Ascending aorta (tissue), 2 donors: ENCODE measurements at places on chromosomes 4 and X.

GRCh38 chrX:146934256-146934655, 119.7 kb upstream of the CXorf51A start:
- no peak for DNase-seq

DNA sequence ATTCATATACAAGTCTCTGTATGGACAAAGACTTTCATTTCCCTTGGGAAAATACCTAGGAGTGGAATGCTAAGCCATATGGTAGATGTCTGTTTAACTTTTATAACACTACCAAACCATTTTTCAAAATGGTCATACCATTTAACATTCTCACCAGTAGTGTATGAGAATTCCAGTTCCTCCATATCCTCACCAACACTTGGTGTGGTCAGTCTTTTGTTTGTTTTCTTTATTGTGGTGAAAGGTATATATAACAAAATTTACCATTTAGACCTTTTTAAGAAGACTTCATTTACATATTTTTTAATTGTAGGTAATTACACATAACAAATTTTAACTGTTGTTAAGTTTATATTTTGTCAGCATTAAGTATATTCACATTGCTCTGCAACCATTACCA, 12.7 kb upstream of the APLN start:
- no peak for DNase-seq

- DNase-seq, result no peak
These were observed 2.3 kb downstream of the TBL1X start for GRCh38 chrX:9467146-9467545.

- DNase-seq, result no peak
These were observed 166.9 kb upstream of the KLF3 start for GRCh38 chr4:38497121-38497520.

DNA sequence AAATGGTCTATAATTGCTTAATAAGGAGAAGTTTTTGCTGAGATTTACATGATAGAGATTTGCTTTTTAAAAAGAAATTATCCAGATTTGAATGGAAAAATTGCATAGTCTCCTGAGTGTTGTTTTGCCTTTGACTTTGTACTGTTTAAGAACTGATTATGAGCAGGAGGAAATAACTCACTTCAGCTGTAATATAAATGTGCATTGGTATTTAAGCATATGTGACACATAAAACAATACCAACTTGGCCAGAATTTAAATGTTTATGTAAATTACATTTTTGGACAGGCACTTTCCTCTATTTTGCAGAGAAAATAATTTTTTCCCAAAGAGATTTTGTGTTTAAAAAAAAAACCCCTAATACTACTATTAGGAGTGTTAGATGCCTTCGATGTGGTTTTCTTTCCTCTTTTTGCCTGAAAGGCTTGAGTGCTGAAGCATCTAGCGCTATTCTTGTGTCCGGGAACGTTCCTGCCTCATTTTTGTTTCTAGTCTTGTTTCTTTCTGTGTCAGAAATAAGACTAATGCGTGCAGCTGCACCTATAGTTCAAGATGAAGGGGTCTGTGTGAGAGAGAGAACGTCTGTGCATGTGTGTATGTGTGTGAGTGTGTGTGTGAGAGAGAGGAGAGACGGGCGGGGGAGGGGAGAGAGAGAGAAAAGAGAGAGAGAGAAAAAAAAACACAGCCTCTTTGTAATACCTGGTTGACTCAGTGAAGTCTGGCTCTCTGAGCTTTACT, 60.8 kb downstream of the TBL1X start:
- no peak for DNase-seq

GRCh38 chr4:2482192-2482591, 13.3 kb downstream of the RNF4 start:
- DNase-seq, result no peak

DNA sequence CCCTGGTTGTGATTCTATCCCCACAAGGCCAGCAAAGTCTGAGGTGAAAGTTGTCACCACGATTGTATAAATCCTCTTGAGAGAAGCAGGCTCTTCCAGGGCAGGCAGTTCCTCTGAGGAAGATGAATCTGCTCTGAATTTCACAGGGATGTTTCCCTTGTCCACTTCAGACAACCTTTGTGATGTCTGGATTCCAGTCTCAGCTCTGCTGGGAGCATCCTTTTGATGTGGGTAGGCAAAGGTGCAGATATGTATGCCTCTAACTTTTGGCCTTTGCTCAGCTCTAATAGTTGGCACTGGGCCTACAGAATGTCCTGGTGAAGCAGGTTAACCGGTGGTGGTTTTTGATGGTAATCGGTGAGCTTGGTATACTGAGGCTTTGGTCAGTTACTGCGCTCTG, 50.6 kb upstream of the WDR1 start:
- DNase-seq, result no peak

DNA sequence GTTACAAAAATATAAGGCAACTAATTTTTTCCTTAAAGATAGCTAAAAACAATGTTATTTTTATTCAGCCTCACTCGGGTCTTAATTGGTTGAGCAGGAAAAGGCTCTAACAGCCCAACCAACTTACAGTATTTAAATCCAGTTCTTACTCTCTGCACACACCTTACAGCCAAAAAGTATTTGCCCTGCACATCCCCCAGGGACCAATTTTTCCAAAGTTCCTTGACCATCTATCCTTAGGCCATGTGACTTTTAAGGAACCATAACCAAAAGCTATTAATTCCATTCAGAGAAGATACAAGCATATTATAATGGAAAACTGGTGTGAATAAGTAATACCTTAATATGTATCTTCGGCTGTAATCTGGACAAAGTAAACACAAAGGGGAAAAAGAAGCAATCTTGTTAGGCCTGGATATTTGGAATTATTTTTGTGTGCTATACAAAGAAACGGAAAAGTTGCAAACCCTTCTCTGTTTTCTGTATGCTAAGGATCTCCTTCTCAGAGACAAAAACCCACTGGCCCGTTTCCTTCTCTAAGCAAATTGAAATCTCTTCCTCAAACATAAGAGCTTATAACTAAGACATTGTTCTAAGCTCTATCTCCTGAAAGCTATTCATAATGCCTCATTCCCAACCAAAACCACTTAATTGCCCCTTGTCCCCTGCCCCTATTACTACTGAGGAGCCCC, 1.0 kb upstream of the THAP9 start:
- no peak for DNase-seq

DNA sequence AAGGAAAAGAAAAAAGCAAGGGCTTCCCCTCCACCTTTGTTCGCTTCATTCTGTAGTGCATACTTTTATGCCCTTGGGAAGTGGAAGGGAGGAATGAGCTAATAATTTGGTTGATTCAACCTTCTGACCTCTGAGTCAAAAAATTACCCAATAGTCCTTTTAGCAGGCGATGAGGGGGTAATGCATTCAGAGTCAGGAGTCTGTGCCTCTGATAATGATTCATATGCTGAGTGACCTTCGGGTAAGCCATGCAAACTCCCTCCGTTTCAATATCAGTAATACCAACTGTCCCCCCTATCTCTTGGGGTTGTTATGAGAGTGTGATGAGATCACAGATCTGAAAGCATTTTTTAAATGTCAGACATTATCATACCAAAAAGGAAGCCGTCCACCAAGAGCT, 41.6 kb upstream of the ACSL4 start:
- DNase-seq, result no peak

GRCh38 chrX:123223409-123223808, 39.3 kb downstream of the GRIA3 start:
- DNase-seq, result no peak

DNA sequence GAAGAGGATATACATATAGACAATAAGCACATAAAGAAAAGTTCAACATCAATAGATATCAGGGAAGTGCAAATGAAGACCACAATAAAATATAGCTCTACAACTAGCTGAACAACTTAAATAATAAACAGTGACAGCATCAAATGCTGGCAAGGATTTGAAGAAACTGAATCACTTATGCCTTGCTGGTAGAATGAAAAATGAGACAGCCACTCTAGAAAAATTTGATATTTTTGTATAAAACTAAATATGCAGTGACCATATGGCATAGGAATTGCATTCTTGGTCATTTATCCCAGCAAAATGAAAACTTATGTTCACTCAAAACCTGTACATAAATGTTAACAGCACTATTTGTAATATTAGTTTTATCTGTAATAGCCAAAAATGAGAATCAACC, 1102.0 kb downstream of the C4orf33 start:
- DNase-seq, result no peak

GRCh38 chrX:24396931-24397279, 36.5 kb downstream of the SUPT20HL1 start:
- DNase-seq, result no peak

GRCh38 chr4:110742143-110742542, 119.3 kb upstream of the PITX2 start:
- DNase-seq, result no peak

DNA sequence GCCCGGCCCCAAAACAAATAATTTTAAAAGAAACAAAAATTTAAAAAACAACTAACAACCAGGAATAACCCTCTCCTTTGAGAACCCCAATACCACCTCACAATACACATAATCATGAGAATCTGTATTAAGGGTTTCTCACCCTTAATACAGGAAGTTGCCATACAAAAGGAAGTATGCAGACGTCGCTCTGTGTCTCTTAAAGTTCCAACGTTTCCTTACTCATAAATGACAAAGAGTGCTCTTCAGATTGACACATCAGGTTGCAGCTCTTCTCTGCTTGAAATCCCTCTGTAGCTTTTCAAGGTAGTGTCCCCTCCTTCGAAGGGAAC, 73.9 kb upstream of the IRF2 start:
- DNase-seq, result no peak

GRCh38 chr4:46648088-46648744, 258.3 kb upstream of the GABRA2 start:
- no peak for DNase-seq

- no peak for DNase-seq
These were observed 244.5 kb upstream of the SPANXN1 start for GRCh38 chrX:145002771-145003170.

GRCh38 chr4:87649980-87650379, at the start of gene DMP1:
Gene DMP1, plus strand, starts transcription at chr4:87650280. Its CDS starts 6,213 bp downstream, at chr4:87656493.
- no peak for DNase-seq
